Activated naive CD8-positive, alpha-beta T cell treated with anti-CD3 and anti-CD28 coated beads, Interleukin-2, amount 50 U/mL, for 24 hours (primary cell): ENCODE measurements at places on chromosomes 6 and 20.

DNA sequence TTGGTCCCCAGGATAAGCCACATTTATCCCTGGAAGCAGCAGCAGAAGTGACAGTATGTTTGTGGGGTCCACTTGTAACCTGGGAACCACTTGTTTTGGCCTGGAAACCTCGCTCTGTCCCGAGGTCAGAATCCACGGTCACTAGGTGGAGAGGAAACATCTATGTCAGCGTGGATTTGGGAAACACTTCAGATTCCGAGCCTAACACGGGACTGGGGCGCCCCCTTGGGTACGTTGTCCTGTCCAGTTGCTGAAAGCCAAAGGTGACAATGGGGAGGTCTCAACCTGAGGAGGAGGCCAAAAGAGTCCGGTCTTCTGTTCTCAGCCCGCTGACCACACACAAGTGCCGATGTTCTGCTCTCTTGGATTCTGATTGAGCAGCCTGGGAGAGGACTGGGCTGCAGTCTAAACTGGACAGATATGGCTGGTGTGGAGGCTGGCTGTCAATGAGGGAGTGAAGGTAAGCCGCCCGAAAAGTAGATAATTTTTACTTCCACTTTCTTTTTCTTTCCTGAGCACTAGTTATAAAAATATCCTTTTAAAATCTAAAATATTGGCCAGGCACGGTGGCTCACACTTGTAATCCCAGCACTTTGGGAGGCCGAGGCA, 4.9 kb upstream of the ZFP57 start:
- no peaks in the 10 kb centered on the region for H3K36me3 ChIP-seq
- H3K4me1 ChIP-seq = no peaks in the 10 kb centered on the region
- no peak overlapping the region for H3K4me3 ChIP-seq
- no peak overlapping the region for H3K27ac ChIP-seq
- peaks cover 6% of the 10 kb centered on the region for H3K27me3 ChIP-seq

DNA sequence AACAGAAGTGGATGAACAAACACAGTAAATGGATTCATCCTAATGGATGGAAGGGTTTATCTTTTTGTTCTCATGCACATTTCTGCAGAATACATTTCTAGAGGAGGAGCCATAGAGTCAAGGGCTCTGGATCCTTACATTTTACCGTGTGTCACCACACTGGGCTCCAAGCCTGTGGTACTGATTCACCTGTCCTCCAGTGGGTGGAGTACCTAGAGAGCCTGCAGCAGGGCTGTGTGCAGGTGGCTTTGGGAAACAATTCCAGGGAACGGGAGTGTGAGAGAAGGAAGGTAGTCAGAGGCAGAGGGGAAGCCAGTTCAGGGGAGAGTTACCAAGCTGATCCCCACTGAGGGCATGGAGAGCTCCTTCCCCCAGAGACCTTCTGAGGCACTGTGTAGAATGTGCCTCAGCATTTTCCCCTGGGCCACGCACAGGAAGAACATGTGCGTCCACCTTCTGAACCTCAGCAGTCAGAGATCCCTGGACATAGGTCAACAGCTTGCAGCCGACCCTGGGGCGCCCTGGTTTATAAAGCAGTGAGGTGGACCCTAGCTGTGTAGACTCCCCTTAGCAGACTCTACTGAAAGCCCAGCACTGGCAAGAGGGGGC, 85.3 kb upstream of the SLC22A23 start:
- H3K36me3 ChIP-seq = no peaks in the 10 kb centered on the region
- no peak overlapping the region for H3K4me3 ChIP-seq
- H3K4me1 ChIP-seq = no peaks in the 10 kb centered on the region
- H3K27ac ChIP-seq = no peak overlapping the region
- H3K27me3 ChIP-seq = peaks cover 8% of the 10 kb centered on the region

DNA sequence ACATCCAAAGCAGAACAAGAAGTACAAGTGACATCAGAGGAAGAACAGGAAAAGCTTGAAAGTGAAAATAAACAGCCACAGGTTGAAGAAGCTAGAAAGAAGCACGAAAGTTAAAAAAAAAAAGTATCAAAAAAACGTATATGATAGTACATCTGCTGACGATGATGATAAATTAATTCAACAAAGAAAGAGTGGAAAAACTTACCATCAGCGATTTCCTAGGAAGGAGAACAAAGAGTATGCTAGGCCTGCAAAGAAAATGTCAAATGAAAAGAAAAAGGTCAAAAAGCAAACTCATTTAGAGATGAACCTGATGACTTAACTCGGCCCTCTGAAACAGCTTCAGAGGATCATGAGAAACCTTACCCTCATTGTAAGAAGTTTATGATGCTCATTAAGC, 3.7 kb downstream of the SAYSD1 start:
- peaks cover 31% of the 10 kb centered on the region for H3K36me3 ChIP-seq
- peaks cover 87% of the 10 kb centered on the region for H3K4me1 ChIP-seq
- H3K4me3 ChIP-seq = peak overlapping the region; percentile 88
- peak overlapping the region; percentile 94 for H3K27ac ChIP-seq
- H3K27me3 ChIP-seq = no peaks in the 10 kb centered on the region
- no peak for DNase-seq

GRCh38 chr6:157312757-157313156, 10.6 kb downstream of the TMEM242 start:
- DNase-seq = no peak
- H3K27ac ChIP-seq = no peak overlapping the region
- H3K4me1 ChIP-seq = peaks cover 6% of the 10 kb centered on the region
- H3K27me3 ChIP-seq = no peaks in the 10 kb centered on the region
- H3K36me3 ChIP-seq = peaks cover 14% of the 10 kb centered on the region

GRCh38 chr20:10247440-10247839, 28.8 kb downstream of the SNAP25 start:
- no peak for DNase-seq
- no peak overlapping the region for H3K27ac ChIP-seq
- H3K27me3 ChIP-seq = no peaks in the 10 kb centered on the region
- H3K4me3 ChIP-seq = no peak overlapping the region
- no peaks in the 10 kb centered on the region for H3K4me1 ChIP-seq
- no peaks in the 10 kb centered on the region for H3K36me3 ChIP-seq

- no peaks in the 10 kb centered on the region for H3K36me3 ChIP-seq
- no peak overlapping the region for H3K27ac ChIP-seq
- peaks cover 13% of the 10 kb centered on the region for H3K4me1 ChIP-seq
Observed at GRCh38 chr6:160133441-160134336, 12.1 kb downstream of the SLC22A1 start.

DNA sequence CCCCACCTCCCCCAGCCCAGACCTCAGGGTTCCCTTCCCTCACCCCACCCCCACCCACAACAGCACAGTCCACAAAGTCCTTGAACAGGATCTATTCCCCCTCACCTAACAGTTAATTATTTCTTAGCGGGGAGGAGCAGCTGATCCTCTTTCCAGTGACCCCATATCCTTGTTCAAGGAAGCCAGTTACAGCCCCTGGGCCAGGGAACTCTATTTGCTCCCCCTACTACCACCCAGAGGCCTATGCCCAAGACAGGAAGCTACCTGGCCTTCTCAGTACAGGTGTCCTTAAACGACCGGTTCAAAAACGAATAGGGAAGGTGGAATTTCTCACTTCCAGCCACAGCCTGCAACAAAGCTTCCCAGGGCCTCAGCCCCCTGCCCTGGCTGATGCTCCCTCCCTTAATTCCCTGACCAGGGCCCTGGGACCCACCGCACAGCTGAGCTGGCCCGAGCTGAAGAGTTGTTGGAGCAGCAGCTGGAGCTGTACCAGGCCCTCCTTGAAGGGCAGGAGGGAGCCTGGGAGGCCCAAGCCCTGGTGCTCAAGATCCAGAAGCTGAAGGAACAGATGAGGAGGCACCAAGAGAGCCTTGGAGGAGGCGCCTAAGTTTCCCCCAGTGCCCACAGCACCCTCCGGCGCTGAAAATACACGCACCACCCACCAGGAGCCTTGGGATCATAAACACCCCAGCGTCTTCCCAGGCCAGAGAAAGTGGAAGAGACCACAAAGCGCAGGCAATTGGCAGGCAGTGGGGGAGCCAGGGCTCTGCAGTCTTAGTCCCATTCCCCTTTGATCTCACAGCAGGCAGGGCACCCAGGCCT, 778 bp downstream of the MCCD1 start:
- peaks cover 9% of the 10 kb centered on the region for H3K4me1 ChIP-seq
- peaks cover 46% of the 10 kb centered on the region for H3K36me3 ChIP-seq
- no peaks in the 10 kb centered on the region for H3K27me3 ChIP-seq
- no peak overlapping the region for H3K4me3 ChIP-seq

DNA sequence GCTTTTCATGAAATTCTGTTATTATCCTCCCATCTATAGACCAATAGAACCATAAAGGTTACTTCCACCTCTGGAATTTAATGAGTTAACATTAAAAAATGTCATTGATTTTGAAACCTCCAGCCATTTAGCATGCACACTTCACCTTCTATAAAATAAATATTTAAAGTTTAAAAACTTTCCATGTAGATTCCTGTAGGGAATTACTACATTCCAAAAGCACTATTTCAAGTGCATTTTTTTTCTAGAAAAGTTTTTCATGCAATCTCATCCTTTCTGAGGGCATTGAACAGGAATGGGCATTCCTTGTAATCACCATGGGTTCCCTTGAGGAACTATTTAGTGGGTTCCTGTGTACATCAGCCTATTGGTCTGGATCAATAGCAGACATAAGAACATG, 253.8 kb upstream of the RIN2 start:
- H3K27ac ChIP-seq = no peak overlapping the region
- no peaks in the 10 kb centered on the region for H3K36me3 ChIP-seq
- no peak overlapping the region for H3K4me3 ChIP-seq
- no peaks in the 10 kb centered on the region for H3K4me1 ChIP-seq

DNA sequence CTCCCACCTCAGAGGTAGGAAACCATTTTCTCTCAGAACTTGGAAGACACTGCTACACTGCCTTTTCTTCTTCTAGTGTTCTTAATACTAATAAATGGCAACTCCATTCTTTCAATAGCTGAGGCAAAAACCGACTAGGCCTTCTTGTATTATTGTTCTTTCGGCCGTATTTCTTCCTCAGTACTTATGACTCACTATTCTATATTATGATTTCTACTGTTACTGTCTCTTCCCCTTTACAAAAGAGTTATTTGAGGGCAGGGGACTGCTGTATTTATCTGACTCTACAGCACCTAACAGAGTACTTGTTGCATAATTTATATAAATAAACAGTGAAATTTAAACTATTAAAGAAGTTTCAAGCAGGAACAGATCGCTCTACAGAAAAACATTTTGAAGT, 3.1 kb downstream of the DNAAF9 start:
- H3K27me3 ChIP-seq = peaks cover 4% of the 10 kb centered on the region
- H3K36me3 ChIP-seq = no peaks in the 10 kb centered on the region

DNA sequence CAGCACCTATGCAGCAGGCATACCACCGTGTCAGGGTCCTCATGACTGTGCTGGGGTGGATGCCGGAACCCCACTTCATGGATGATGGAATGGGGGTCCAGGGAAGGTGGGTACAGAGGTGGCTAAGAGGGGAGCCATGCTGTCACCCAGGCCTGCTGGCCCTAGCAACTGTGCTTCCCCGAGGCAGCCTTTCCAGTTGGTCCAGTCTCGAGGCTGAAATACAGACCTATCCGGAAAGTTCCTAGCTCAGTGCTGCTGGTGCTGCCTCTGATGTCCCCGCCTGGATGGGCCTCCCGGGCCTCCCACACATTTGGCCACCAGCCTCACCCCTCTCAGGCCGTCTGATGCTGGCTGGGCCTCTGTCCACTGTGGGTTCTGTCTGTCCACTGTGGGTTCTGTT, 17.4 kb downstream of the SIRPA start:
- no peak for DNase-seq
- no peak overlapping the region for H3K4me3 ChIP-seq
- no peaks in the 10 kb centered on the region for H3K4me1 ChIP-seq

DNA sequence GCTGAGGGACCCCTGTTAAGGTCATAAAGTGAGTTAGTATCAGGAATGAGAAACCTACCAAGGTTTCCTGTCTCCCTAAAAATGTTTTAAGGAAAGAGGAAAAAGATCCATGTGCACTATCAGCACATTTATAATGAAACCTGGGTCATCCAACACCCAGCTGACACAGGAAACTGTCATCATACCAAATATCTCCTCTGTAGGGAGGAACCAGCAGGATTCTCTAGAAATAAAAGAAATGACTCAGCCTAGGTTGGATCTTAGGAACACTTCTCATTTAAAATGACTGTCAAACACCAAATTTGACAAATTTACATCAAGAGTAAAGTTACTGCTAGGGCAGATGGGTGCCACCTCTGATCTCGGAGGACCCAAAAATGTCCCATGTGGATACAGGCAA, 21.7 kb downstream of the GFOD1 start:
- peaks cover 88% of the 10 kb centered on the region for H3K4me1 ChIP-seq
- H3K4me3 ChIP-seq = peak overlapping the region; percentile 41
- H3K27me3 ChIP-seq = no peaks in the 10 kb centered on the region
- DNase-seq = no peak
- H3K27ac ChIP-seq = peak overlapping the region; percentile 88
- H3K36me3 ChIP-seq = peaks cover 35% of the 10 kb centered on the region

DNA sequence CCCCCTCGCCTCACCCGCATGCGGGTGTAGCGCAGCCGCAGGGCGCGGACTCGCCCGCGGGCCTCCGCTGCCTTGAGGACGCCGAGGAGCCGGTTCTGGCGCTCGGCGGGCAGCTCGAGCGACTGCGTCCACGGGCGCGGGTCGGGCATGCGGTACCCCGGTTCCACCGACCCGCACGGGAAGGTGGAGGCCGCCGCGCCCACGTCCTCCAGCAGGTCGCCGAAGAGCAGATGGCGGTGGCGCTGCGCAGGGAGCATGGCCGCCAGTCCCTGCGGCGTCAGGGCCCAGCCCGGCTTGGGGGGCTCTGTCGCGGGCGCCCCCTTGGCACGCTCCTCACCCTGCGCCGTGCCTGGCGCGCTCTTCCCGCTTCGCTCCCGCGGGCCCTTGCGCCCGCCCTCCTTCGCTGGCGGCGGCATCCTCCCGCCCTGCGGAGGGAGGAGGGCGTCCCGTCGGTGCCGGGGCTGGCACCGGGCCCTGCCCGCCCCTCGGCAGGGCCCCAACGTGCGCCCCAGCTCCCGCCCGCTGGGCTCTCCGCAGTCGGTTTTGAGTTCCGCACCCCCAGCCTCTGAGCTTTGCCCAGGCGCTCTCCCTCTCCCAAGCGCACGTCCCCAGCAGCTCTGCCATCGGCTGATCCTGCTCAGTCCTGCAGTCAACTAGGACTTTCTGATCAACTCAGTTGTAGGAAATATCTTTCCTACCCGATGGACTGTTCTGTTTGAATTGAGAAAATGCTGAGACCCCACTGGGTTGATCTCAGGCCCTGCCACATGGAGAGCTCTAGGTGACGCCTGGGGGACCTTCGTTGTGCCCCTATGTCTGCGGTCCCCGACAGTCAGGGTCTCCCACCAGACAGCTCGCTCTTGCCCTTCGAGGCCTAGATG, at the start of gene LKAAEAR1:
Gene LKAAEAR1 (minus strand): TSS at position 595 of the 881 bp plus-strand sequence. CDS start 179 bp downstream, at position 416.
- H3K27me3 ChIP-seq = peaks cover 19% of the 10 kb centered on the region
- peaks cover 26% of the 10 kb centered on the region for H3K4me1 ChIP-seq
- no peak within 1 kb of the TSS for H3K27ac ChIP-seq
- H3K4me3 ChIP-seq = peak within 1 kb of the TSS; percentile 77

- no peaks in the 10 kb centered on the region for H3K36me3 ChIP-seq
- peaks cover 16% of the 10 kb centered on the region for H3K4me1 ChIP-seq
- H3K27me3 ChIP-seq = peaks cover under 1% of the 10 kb centered on the region
- DNase-seq = no peak
- no peak overlapping the region for H3K4me3 ChIP-seq
Observed at GRCh38 chr20:8372824-8373380, 240.8 kb downstream of the PLCB1 start.

- DNase-seq = no peak
- no peaks in the 10 kb centered on the region for H3K27me3 ChIP-seq
- H3K27ac ChIP-seq = no peak overlapping the region
- H3K4me1 ChIP-seq = no peaks in the 10 kb centered on the region
Observed at GRCh38 chr6:121522771-121523386, 87.4 kb downstream of the GJA1 start.

GRCh38 chr20:56420940-56421688, 9.1 kb downstream of the CASS4 start:
- H3K36me3 ChIP-seq = peaks cover 7% of the 10 kb centered on the region
- DNase-seq = no peak
- peak overlapping the region; percentile 73 for H3K27ac ChIP-seq
- H3K27me3 ChIP-seq = no peaks in the 10 kb centered on the region
- H3K4me3 ChIP-seq = no peak overlapping the region
